ENCODE measurements at places on chromosomes 4 and X.

GRCh38 chr4:130820448-130820847 is 1724.5 kb downstream of the C4orf33 start:
- no peak for DNase-seq

- DNase-seq: no peak
Observed at GRCh38 chrX:13418126-13419097, 98.6 kb upstream of the ATXN3L start.

GRCh38 chr4:133641191-133641590 is 492.1 kb downstream of the PCDH10 start:
- DNase-seq: no peak

DNA sequence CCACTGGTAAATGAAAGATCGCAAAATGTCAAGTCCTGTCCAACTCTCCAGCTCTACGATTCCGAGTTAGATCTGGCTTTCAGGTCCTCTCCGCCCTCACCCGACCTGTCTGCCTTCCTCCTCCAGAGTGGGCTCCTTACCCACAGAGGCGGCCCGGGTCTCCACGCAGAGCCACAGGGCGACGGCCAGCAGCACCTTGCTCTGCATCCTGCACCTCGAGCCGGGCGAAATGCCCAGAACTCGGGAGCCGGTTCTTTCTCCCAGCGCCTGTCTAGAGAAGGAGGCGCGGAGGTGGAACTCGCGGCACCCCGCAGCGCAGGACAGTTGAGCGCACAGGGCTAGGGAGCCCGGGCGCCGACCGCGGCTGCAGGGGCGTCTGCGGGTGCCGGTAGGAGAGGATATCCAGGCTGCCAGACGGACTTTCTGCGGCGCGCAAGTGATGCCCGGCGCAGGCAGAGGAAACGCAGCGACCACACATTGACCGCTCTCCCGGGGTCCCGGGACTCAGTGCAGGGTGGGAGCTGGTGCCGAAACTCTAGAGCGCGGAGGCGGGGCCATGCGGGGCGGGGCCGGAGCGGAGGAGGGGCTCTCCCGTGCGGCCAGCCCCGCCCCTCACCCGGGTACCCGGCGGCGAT is at the start of gene KDR:
KDR (minus strand) TSS at position 509 of the 635 bp plus-strand sequence; CDS start at position 207, 302 bp downstream.
- DNase-seq: no peak

- DNase-seq: no peak
Observed at GRCh38 chr4:44538534-44538933, 89.9 kb upstream of the KCTD8 start.

GRCh38 chr4:84063619-84064018 is 435.5 kb downstream of the NKX6-1 start:
- no peak for DNase-seq

DNA sequence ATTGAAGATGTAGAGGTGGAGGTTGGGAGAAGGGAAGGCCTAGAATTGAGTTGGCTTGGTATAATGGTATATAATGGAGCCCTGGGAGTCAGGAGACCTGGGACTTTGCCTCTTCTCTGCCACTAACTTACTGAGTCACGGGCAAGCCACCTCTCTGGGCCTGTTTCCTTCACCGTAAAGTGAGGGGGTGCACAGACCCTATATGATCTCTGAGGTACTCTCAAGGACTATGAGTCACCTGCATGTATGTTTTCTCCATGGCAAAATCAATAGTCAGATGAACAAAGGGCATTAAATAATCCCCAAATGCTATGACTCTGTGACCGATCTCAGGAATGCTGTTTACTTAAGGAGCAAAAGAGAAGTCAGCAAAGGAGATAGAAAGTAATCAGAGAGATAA is 5.1 kb downstream of the P2RY4 start:
- DNase-seq: no peak

Measured in stimulated activated CD4-positive, alpha-beta T cell treated with anti-CD3 and anti-CD28 coated beads, TNF-alpha, amount 100 ng/mL, for 24 hours (primary cell).